CD4-positive, alpha-beta T cell treated with Interleukin-4 for 1 hour (primary cell): ENCODE measurements at places on chromosomes 5 and 9.

DNA sequence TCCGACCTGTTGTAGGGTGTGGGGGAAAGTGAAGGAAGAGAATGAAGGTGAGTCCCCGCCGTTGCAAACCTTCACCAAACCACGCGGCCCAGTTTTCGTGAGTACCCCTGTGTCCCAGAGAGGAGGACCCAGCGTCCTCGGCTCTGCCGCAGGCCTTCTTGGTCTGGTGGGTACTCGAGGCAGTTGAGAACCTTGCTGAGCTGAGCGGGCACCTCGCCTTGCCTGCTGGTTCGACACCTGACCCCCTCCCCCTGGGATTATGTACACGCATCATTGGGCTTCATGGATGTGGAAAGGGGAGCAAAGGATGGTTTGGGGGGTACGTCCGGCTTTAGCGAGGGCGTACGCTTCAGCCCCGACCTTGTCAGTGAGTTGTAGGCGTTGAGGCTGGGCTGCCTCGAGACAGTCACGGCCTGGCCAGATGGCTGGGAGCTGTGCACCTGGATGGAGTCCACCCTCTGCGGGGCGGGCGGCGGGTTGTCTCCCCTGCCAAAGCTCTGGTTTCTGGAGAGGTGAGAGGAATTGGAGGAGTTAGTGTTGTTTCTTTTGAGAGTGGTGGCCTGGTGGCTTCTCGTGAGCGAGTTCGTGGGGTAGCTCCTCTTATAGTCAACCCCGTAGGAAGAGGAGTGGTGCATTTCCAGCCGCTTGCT is 128.1 kb downstream of the SEMA6A start:
- DNase-seq, result no peak

- DNase-seq, result no peak
These were observed 257.2 kb downstream of the KIF4B start for GRCh38 chr5:155270725-155271124.

DNA sequence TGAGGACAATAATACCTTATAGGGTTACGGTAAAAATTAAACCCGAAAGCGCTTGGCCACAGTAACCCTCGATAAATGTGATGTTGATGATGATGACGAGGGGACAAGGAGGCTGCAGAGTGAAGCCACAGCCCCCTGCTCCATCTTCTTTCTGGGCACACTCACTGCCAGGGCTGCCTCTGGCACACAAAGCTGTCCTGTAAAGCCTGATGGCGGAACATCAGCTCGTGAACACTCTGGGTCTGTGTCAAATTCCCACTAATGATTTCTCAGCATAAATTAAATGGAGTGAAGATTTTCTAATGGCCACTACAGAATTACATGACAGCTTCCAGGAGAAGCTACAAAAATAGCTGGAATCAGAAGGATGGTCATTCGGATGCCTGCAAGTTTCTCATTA is 142.2 kb downstream of the TTLL11 start:
- DNase-seq, result no peak

GRCh38 chr9:111992523-111992922 is 95.9 kb downstream of the UGCG start:
- no peak for DNase-seq

GRCh38 chr9:137611623-137612609 is 6.4 kb downstream of the ARRDC1 start:
- DNase-seq, result no peak

- no peak for DNase-seq
These were observed 233.3 kb downstream of the CDH9 start for GRCh38 chr5:26805076-26805475.

DNA sequence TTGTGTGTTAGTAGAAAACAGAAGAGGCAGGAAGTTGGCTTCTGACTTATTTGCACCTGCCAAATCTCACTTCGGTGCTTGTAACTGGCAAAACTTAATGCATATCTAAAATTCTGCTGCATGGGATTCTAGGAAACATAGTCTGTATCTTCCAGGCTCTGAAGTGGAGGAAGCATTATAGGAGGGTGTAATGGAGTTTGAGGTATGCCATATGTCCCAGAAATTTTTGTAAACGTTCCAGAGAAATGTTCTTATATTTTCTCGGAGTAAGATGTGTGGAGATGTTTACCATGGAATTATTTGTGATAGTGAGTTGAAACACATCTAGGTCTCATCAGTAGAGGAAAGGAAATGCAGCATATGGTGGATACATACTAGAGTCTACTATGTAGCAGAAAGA is 1329.0 kb upstream of the NUDT12 start:
- DNase-seq, result no peak

GRCh38 chr5:12669326-12669725 is 765.1 kb upstream of the CTNND2 start:
- no peak for DNase-seq

- DNase-seq, result no peak
These were observed 200.4 kb downstream of the CACNA1B start for GRCh38 chr9:138077898-138078540.

DNA sequence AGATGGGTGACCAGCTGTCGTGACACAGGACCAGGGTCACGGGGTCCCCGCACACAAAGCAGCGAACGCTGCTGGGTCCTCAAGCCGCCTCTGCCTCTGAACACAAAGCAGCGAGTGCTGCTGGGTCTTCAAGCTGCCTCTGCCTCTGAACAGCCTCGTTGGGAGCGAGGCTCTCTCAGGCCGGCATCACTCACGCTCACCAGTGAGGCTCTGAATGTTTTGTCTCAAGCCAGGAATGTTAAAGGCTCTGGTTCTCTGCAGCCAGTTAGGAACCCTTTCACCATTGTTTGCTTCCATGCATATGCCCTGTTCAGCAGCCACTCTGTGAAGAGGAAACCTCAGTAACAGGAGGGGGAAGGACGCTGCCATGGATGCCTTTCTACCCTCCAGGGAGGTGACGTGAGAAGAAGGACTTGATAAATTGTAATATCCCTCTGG is 82.7 kb upstream of the TAF11L2 start:
- DNase-seq, result no peak

- DNase-seq, result no peak
These were observed 218.2 kb downstream of the GADD45G start for GRCh38 chr9:89822996-89823395.

DNA sequence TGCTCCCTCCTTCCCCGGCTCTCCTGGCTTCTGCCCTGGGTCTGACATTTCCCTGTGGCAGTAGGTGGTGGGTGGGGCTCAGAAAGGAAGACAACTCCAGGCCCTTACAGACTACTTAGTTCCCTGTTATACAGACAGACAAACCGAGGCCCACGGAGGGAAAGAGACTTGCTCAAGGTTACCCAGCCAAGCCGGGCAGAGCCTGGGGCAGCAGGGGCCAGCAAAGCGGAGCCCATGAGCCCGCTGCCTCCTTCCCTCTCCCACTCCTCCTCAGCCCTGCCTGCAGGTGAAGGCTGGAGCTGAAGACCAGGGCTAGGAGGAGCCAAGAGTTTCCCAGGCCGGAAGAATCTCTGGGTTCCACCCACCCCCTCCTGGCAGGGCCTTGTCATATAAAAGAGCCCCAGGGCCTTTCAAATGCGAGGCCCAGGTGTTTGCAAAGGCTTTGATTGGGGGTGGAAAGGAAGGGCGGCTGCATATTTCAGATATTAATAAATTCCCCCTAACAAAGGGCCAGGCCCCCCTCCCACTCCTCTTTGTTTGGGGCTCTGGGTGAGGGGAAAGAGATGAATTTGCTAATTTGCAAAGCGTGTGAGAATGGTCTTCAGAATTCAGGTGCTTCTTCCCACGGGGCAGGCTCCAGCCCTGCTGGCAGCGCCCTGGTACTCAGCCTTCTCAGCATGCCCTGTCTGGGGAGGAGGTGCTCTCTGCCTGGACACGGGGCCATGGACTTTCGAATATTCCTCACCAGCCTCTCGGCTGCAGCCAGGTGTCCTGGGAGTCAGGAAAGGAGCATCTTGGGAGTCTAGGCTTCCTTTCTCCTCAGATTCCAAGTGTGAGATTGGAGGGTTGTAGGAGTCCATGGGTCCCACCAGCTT is 21.5 kb downstream of the SLC6A7 start:
- no peak for DNase-seq

DNA sequence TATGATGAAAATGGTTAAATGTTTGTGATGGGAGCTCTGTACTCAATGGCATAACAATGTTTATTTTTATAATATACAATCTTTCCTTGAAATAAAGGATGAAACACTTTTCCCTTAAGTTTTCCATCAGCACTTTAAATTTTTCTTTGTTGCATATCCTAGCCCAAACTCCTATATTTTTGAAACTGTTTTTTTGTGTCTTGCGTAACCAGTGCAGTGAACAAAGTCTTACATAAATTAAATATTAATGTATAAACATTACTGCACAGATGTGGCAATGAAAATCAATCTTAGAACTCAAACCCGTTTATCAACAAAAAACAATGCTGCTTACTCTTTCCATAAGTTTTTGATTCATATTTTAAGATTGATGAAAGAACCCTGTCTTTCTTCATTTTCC is 34.1 kb upstream of the IL31RA start:
- DNase-seq, result no peak

- no peak for DNase-seq
These were observed 353.2 kb downstream of the CWC27 start for GRCh38 chr5:65121880-65122436.

- DNase-seq, result no peak
These were observed 459.3 kb upstream of the MEF2C start for GRCh38 chr5:89342106-89342876.

DNA sequence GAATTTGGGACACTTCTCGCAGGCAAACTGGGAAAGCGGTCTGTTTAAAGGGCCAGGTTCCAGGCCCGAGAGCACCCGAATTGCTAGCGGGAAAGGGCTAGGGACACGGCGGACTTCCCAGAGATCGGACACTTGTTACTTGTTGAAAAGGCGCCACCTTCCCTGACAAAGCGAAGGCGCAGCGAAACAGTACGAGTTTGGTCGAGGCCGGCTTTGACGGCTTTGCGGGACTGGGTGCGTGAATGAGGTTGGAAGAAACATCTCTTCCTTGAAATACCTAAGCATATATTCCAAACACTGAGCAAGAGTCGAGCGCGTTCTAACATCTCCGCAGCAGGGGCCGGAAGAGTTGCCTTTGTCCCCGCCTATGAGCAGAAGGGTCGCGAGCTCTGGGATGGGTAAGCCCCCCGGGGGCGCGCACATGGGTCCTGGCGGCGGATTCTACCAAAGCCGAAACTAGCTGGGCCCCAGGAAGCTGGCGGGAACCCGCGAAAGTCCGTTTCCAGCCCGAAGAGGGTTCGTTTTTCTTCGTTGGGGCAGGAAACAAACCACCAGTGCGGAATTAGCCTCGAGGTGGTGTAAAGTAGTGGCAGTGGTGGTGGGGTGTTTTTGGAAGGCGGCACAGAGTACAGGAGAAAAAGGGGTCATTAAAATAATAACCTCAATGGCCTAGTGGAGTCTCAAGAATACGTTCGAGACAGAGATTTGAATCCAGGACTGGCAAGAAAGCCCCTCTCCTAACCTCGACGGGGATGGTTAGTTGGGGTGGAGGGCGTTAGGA is 1.5 kb downstream of the GDNF start:
- DNase-seq, result no peak

- no peak for DNase-seq
These were observed 414.3 kb downstream of the ANXA1 start for GRCh38 chr9:73565833-73566465.

DNA sequence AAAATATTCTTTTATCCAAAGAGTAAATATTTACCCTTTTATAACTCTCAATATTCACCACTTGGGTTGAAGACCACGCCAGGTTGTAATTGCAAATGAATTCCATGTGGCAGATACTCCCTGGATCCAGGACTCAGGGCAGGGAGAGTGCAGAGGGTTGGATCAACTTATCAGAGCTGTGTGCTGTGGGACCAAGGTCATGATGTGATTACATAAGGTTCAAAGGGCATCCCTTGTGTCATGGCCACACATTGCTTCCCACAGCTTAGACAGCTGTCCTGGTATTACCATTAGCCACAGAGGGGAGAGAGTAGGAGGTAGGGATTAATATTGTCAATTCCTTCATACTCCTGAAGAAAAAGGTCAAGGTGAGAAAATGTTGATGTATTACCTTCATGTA is 133.9 kb downstream of the JAKMIP2 start:
- no peak for DNase-seq

GRCh38 chr9:105257809-105258208 is 13.4 kb downstream of the SLC44A1 start:
- no peak for DNase-seq

DNA sequence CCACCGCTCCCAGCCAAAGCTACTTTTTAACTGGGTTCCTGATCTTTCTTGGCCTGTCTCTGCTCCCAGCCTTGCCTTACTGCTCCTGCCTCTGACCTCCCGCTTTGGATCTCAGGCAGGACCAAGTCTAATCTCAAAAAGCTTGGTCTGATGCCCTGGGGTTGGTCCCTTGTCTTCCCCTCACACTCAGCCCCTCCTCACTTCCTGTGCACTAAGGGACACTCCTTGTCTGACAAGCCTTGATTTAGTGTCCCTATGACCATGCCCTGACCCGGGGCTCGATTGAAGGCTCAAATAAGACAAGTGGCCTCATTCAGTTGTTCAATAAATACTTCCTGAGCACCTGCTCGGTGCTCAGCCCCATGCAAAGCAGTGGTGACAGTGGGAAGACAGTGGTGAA is 3.7 kb upstream of the GTF3C5 start:
- DNase-seq, result no peak

- DNase-seq, result no peak
These were observed 675 bp upstream of the SPAAR start for GRCh38 chr9:35908504-35909125.

DNA sequence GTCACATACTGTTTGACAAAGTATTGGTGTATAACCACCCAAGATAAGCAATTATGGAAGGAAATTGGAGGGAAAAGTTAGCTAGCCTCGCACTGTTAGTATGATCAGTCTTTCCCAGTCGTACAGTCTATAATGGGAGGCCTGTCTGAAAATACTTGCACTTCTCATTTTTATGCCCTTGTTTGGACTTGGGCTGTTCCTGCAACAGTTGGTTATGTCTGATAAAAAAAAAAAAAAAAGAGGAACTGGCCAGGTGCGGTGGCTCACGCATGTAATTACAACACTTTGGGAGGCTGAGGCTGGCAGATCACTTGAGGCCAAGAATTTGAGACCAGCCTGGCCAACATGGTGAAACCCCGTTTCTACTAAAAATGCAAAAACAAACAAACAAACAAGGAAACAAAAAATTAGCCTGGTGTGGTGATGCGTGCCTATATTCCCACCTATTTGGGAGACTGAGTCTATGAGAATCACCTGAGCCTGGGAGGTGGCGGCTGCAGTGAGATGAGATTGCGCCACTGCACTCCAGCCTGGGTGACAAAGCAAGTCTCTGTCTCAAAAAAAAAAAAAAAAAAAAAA is 58.3 kb upstream of the ANKRD33B start:
- peak; percentile 53 for DNase-seq

DNA sequence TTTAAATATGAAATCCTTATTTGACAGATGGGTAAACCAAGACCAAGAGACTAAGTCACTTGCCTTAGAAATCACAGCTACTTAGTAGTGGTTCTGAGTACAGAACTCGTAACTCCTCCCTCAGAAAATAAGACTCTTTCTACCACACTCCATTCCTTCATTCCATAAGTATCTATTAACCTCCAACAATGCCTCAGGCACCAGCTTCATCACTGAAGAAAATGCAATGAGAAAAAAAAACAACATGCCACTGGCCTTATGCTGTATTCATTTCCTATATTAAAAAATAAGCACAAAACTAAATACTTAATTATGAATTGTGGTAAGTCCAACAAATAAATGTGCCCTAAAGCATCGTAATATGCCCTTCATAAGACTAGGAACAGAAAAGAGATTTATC is 13.5 kb upstream of the FREM1 start:
- no peak for DNase-seq
